NCI-H1694 treated with DMSO at 0.1 percent for 48 hours (cell line): ENCODE measurements at places on chromosomes 11 and 22.

- no peak for DNase-seq
Measured at GRCh38 chr11:132028380-132029240, 658.2 kb downstream of the NTM start.

DNA sequence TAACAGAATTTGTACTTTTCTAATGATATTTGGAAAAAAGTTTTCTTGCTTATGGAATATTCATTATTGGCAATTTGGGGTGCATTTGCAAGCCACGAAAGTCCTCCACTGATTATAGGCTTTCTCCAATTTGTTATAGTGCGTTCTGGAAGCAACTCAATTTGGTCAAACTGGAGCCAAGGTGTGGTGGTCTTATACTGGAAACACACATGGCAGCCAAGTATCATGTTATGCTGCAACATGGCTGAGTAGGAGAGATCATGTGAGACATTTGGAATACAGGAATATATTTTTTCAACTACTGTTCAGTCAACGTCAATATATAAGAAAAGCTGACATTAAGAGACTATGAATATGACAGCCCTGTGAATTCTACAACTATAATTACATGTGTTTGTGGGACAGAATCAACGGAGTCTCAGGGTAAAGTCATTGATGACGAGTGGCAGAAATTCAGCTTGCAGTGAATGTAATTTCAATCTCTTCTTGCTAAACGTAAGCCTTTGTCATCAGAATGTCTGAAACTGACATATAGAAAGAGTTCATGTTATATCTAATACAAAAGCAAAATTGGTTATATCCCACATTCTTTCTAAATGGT, 83.8 kb upstream of the FIBIN start:
- DNase-seq: no peak

DNA sequence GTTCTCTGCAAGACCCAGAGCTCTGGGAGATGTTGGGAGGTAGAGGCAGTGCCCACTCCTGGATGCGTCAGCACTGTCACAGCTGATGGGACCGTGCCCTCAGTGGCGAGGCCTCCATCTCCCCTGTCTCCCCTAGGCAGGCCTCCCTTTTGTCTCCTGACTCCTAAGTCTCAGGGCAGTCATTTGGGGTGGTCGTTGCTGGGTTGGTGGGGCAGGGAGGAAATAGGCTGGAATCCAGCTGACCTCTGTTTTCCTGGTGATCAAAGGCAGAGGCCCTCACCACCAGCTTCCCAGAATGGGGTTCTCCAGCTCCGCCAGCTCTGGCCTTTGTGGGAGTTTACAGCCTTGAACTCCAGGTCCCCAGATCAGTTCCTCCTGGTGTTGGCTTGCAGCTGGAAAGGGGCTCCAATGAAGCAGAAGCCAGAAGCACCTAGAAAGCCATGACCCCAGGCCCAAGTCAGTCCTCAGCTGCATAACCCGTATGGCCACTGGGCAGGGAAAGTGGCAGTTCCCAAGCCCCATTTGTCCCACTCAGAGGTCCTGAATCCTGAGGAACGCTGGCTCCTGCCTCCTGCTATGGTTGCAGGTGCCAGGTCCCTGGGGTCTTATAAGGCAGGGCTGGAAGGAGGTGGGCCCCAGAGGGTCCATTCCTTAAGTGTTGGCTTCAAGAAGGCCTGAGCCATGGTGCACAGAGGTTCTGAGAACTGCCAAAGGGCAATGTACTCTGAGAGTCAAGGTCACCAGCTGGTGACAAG, 7.3 kb upstream of the FXYD2 start:
- no peak for DNase-seq

DNA sequence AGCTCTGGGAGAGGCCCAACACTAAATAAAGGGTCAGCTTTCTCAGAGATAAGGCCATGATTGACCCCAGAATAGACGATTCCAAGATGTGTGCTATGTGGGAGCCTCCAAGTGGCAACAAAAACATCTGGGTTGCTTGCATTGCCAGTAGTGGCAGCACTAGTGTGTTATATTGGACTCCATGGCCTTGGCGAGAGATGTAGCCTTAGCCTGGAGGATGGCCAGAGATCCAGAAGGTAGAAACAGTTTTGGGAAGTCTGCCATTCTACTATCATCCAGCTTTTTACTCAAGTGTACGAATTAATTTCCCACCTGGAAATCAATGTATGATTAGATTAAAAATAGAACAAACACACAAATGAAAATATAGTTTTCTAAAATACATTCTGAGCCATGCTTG, 3.0 kb downstream of the OR8D4 start:
- DNase-seq: no peak

GRCh38 chr11:11844272-11844671, 2.5 kb downstream of the USP47 start:
- DNase-seq: no peak
